Kasumi-1 (cell line): ENCODE measurements at places on chromosomes 4 and X.

- DNase-seq, result no peak
Observed at GRCh38 chrX:74195605-74196004, 108.4 kb upstream of the ZCCHC13 start.

- DNase-seq, result no peak
Observed at GRCh38 chr4:134422776-134423175, 221.2 kb upstream of the PABPC4L start.

DNA sequence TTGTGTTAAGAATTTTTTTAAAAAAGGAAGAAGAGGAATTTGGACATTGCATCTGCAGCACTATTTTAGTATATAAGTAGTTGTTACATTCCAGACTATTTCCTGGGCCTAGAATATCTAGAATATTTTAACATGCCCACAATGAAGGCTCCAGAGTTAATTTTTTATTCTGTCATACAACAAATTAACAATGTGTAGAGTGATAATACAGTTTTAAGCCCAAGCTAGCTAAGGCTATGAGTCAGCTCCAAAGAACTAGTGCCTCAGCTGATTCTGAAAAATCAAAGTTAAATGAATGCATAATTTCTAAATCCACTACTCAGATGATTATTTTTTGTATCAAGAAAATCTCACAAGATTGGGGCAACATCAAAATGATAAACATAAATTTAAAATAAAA, 231.4 kb downstream of the PRDM5 start:
- DNase-seq, result no peak

GRCh38 chr4:112206431-112206830, 25.2 kb upstream of the AP1AR start:
- no peak for DNase-seq

DNA sequence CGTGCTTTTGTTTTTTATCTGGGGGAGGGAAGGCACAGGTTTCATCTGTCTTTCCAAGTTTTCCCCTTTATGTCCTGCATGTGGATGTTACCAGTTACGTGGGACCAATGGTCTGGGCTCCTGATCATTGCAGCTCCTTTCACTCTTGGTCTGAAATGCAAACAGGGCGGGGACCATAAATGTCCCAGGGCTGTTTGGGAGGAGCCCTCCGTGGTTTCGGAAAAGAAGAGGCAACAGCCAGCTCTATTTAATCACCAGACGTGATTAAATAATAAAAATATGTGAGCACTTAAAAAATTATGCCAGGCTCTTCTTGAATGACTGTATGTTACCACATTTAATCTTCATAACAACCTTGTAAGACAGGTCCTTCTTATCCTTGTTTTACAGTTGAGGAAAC, 30.8 kb upstream of the C1GALT1C1 start:
- DNase-seq, result no peak

DNA sequence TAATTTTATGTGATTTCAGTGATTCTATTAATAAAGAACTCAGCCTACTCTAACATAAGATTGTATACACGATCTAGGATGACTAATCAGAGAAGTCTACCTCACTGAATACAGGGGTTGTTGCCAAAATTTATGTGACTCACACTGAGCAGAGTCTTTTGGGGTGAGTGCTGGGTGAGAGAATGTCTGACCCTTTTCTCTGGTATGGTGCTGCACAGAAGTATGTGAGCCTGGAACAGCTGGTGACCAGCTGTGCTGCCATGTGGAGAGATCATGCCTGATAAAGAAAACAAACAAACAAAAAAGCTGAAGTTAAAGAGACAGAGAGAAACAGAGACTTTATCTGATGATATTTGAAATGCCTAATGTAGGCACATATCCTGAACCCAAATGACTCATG, 618.1 kb upstream of the GRIA3 start:
- DNase-seq, result no peak

DNA sequence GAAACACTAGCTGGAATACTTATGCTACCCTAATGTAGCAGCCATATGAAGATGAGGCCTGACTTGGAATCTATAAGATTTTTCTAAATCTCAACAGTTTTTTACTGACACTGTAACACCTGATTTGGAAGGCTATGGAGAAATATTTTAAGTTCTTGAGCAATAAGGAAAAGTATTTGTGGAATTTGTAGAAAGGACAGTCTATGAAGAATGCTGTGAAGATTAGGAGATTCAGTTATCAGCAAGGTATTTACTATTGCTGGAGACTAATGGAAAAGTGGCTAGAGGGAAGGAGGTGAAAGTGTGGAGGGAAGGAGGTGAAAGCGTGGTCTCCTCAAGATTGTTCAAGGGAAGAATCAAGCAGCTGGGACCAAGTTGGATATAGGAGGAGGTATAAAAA, 190.0 kb upstream of the EMCN start:
- DNase-seq, result no peak

DNA sequence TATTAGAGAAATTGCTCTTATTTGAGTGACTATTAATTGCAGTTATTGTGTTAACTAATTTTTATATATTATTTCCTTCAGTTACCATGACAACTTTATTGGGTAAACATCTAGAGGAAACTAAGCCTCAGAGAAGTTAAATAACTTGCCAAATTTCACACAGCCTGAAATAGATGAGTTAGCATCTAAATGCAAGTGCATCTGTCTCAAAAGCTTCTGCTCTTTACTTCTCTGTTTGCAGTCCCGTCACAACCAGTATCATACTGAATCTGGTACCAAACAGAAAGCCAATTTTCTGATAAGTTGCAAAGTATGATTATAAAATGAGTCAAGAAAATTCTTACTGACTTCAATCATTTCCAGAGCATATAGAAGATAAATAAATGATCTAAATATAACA, 1544.9 kb upstream of the PCDH7 start:
- no peak for DNase-seq

- no peak for DNase-seq
Observed at GRCh38 chr4:153267890-153268289, 63.6 kb downstream of the TRIM2 start.

- DNase-seq, result no peak
Observed at GRCh38 chr4:137892134-137892533, 350.0 kb downstream of the SLC7A11 start.

- DNase-seq, result no peak
Observed at GRCh38 chr4:22312113-22312512, 203.8 kb downstream of the ADGRA3 start.

DNA sequence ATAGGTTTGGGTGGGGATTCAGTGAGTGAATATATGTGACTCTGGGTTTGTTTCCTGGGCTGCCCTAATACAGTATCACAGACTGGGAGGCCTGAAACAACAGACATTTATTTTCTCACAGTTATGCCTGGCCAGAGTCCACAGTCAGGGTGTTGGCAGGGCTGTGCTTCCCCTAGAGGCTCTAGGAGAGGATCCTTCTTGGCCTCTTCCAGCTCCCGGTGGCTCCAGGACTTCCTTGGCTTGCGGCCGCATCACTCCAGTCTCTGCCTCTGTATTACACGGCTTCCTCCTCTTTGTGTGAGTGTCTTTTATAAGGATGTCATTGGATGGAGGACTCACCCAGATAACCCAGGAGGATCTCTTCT, 5.2 kb upstream of the JAKMIP1 start:
- no peak for DNase-seq

DNA sequence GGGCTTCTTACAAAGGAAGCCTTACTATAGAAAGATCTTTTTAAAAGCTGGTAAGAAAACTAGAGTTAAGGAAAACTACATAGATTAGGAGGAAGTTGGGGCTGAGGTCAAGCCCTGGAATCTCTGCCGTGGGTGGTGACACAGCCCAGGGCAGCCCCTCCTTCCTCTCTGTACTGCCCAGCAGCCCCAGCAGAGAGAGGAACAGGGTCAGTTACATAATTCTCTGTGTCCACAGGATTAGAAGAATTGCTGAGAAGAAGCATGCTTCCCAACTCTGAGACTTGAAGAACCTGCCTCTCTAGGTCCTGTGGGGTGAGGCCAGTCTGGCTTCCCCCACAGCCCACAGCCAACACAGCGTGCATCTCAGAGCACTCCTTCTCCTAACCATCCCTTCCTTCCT, 9.2 kb upstream of the ABLIM2 start:
- no peak for DNase-seq

DNA sequence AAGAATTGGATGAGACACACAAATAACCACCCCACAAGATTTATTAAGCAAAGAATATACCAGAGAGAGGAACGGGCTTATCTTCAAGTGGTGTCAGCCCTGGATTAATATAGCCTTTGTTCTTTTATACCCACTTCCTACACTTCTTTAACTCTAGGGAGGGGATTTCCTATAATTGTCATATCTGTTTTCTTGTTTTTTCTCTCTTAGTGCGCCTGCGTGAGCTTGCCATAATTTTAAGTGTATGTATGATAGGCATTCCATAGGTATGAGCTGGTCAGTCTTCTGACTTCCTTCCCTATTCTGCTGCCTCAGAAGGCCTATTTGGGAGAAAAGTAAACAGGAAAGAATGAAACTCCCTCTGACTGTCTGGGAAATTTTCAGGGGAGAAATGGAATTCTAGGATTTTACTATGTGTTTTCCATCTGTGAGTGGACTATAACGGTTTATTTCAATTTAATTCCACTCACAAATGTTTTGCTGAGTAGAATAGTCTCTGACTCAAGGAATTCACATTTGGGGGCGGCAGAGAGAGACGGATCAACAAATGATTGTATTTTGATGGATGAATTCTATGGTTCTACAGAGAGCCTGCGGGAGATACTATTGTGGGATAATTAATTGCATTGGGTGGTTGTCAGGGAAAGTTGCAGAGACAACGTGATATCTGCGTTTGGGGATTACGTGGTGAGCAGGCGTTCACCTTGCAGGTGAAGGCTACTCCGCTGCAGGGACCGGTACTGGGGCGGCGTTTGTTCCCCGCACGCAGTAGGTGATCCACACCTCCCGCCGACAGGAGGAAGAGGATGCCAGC, 626 bp upstream of the CEP135 start:
- DNase-seq, result peak; percentile 94

DNA sequence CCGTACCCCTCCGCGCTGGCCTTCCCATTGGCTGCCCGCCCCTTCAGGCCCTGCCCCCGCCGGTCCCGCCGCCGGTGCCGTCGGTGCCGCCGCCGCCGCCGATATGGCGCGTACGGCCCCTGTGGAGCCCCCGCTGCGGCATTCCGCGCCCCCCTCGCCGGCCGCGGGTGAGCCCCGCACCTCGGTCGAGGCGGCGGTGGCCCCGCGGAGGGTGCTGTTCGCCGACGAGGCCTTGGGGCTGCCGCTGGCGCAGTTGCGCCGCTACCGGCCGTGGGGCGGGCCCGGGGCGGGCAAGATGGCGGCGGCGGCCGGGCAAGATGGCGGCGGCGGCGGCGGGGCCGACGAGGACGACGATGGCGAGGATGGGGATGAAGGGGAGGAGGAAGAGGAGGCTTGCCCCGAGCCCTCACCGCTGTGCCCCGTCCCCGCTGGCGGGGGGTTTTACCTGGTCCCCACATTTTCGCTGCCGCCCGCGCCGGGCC, at the start of gene PPP1R3F:
Gene PPP1R3F, plus strand, starts transcription at position 27 of the 482 bp plus-strand sequence. Its CDS starts 77 bp downstream, at position 104.
- DNase-seq, result no peak
